ENCODE measurements at places on chromosomes 5 and 9. TPM values are rescaled to one million over a fixed set of nuclear protein-coding genes. Genes with fewer than 3 reads are reported as not detected.
A peak's percentile ranks its signal among the peaks of the same experiment; 100 is the strongest.

DCANP1 gene
- total RNA-seq: not detected

DAPK1 gene
- not detected for total RNA-seq

RXFP3 gene
- not detected for total RNA-seq

FAM153A gene
- total RNA-seq: not detected

IFNA21 gene
- not detected for total RNA-seq

FXN gene
- total RNA-seq: 11.0 TPM

LCNL1 gene
- not detected for total RNA-seq

- H3K36me3 ChIP-seq: no peaks in the 10 kb centered on the region
- H3K4me3 ChIP-seq: peak overlapping the region; percentile 32
- 0 out of 2 replicates have a peak, but pooled peaks cover 7% of the 10 kb centered on the region for H3K27me3 ChIP-seq
- H3K4me1 ChIP-seq: peaks cover 7% of the 10 kb centered on the region
Observed at GRCh38 chr5:112174959-112175594, 244.0 kb downstream of the EPB41L4A start.

DNA sequence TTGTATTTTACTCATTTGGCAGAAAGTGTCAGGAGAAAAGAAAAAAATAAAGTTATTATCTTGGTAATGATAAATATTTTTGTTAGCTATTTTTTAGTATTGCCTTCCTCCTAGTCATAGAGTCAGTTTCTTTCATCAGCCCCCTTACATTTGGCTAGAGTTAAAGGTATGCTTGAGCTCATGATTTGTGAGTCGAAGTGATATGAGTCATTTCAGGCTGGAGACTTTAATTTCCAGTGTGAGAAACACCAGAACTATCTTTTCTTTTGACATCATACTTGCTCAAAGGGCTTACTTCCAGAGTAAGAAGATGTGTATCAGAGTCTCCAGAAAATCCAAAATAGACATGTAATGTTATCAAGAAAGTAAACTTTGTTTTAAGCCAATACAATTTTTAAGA lies 746.7 kb upstream of the TYRP1 start:
- no peak overlapping the region for H3K4me3 ChIP-seq
- H3K27me3 ChIP-seq: no peaks in the 10 kb centered on the region
- no peak for DNase-seq
- H3K4me1 ChIP-seq: no peaks in the 10 kb centered on the region

DNA sequence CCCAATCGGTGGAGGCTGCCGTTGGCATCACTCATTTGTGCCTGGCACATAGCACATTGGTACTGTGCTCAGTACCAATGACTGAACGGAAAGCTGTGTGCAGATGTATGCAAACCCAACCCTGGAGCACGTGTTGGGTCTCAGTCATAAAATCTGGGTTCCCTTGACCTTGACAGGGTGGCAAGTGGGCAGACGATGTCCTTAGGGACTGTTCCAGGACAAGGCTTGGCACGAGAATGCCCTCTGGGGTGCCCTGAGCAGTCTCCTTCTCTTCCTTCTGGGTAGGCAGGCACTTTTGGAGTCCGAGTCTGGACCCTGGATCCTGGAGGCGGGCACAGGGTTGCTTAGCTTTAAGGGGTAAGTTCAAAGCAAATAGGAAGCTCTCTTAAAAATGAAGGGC lies 75.8 kb downstream of the MACROH2A1 start:
- no peak overlapping the region for H3K4me3 ChIP-seq
- no peaks in the 10 kb centered on the region for H3K36me3 ChIP-seq
- H3K27me3 ChIP-seq: no peaks in the 10 kb centered on the region
- H3K27ac ChIP-seq: no peak overlapping the region

DNA sequence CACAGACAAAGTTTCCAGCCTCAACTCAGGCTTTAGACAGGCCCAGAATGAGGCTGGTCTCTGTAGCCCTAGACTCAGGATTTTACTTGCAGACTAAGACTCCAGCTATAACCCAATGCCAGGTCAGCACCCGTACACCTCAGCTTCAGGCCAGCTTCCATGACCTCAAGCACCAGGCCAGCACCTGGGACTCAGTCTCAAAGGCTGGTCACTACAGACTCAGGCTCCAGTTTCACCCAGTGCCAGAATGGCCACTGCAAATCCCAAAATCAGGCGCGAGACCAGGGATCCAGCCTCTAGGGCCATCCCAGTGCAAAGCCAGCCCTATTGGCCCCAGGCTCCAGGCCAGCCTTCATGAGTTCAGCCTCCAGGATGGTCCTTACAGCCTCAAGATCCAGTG lies 44.9 kb downstream of the C9 start:
- H3K4me1 ChIP-seq: no peaks in the 10 kb centered on the region
- no peaks in the 10 kb centered on the region for H3K27me3 ChIP-seq
- no peak overlapping the region for H3K4me3 ChIP-seq
- H3K27ac ChIP-seq: no peak overlapping the region
- DNase-seq: no peak
- H3K36me3 ChIP-seq: no peaks in the 10 kb centered on the region

GRCh38 chr5:150113047-150113744 lies 26.8 kb upstream of the CSF1R start:
- no peak overlapping the region for H3K4me3 ChIP-seq
- no peaks in the 10 kb centered on the region for H3K27me3 ChIP-seq
- DNase-seq: peak; percentile 53
- peaks cover 16% of the 10 kb centered on the region for H3K4me1 ChIP-seq

DNA sequence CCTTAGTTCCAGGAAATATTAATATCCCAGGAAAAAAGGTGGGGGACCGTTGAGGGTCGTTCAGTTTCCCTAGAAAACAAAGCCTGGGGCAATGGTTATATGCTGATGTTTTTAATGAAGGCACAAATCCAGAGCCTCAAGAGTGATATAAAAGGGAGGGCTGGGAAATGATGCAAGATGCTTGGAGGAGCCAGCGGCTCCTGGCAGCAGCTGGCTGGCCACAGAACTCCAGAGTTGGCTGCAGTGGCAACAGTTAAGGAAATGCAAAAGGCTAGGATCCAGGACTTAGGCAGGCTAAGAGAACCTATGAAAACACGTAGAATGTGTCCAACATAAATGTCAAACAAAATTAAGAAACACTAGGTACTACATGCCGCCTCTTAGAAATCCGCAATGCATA lies 31.0 kb upstream of the B4GALT1 start:
- H3K4me1 ChIP-seq: peaks cover 3% of the 10 kb centered on the region
- H3K36me3 ChIP-seq: no peaks in the 10 kb centered on the region
- no peaks in the 10 kb centered on the region for H3K27me3 ChIP-seq
- no peak overlapping the region for H3K27ac ChIP-seq
- H3K4me3 ChIP-seq: no peak overlapping the region

GRCh38 chr5:88092358-88092757 lies 176.3 kb downstream of the TMEM161B start:
- no peak overlapping the region for H3K4me3 ChIP-seq
- no peaks in the 10 kb centered on the region for H3K27me3 ChIP-seq
- H3K36me3 ChIP-seq: no peaks in the 10 kb centered on the region
- H3K27ac ChIP-seq: no peak overlapping the region

- no peak overlapping the region for H3K27ac ChIP-seq
- H3K36me3 ChIP-seq: no peaks in the 10 kb centered on the region
- H3K27me3 ChIP-seq: no peaks in the 10 kb centered on the region
Observed at GRCh38 chr9:136152543-136152866, 33.8 kb upstream of the TMEM250 start.

- no peaks in the 10 kb centered on the region for H3K4me1 ChIP-seq
- no peaks in the 10 kb centered on the region for H3K27me3 ChIP-seq
- DNase-seq: peak; percentile 45
- no peak overlapping the region for H3K4me3 ChIP-seq
- H3K27ac ChIP-seq: no peak overlapping the region
Observed at GRCh38 chr9:103397868-103398600, 402.9 kb downstream of the CYLC2 start.

GRCh38 chr5:175689147-175689991 lies 31.5 kb downstream of the HRH2 start:
- no peak overlapping the region for H3K4me3 ChIP-seq
- H3K36me3 ChIP-seq: no peaks in the 10 kb centered on the region
- DNase-seq: no peak
- peaks cover 87% of the 10 kb centered on the region for H3K27me3 ChIP-seq
- H3K4me1 ChIP-seq: no peaks in the 10 kb centered on the region

DNA sequence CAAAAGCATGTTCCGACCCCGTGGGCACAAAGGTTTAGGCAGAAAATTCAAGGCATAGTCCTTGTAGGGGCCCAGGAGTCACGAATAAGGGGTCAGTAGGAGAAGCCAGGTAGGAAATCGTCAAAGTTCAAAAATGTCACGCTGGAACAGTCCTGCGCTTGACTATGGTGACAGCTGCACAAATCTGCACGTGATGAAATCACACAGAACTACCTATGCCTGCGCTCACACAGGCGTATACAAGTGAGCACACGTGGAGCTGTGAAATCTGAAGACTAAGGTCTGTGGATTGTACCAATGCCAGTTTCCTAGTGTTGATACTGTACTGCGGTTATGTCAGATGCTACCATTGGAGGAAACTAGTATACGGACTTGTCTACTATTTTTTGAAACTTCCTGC lies 303.1 kb upstream of the PANK3 start:
- no peaks in the 10 kb centered on the region for H3K36me3 ChIP-seq
- no peak overlapping the region for H3K4me3 ChIP-seq
- peaks cover 88% of the 10 kb centered on the region for H3K27me3 ChIP-seq
- no peak overlapping the region for H3K27ac ChIP-seq
- no peak for DNase-seq

- H3K36me3 ChIP-seq: no peaks in the 10 kb centered on the region
- no peak for DNase-seq
- no peak overlapping the region for H3K27ac ChIP-seq
- H3K27me3 ChIP-seq: no peaks in the 10 kb centered on the region
- no peak overlapping the region for H3K4me3 ChIP-seq
Observed at GRCh38 chr9:134455021-134455471, 128.8 kb downstream of the RXRA start.

- no peak for DNase-seq
- H3K4me1 ChIP-seq: no peaks in the 10 kb centered on the region
- H3K36me3 ChIP-seq: no peaks in the 10 kb centered on the region
- H3K4me3 ChIP-seq: no peak overlapping the region
- H3K27ac ChIP-seq: no peak overlapping the region
Observed at GRCh38 chr5:28961816-28962215, 1923.4 kb upstream of the CDH9 start.

- no peaks in the 10 kb centered on the region for H3K36me3 ChIP-seq
- no peak overlapping the region for H3K4me3 ChIP-seq
- peaks cover 10% of the 10 kb centered on the region for H3K27me3 ChIP-seq
- no peak for DNase-seq
- no peaks in the 10 kb centered on the region for H3K4me1 ChIP-seq
Observed at GRCh38 chr9:73597039-73597438, 445.4 kb downstream of the ANXA1 start.

DNA sequence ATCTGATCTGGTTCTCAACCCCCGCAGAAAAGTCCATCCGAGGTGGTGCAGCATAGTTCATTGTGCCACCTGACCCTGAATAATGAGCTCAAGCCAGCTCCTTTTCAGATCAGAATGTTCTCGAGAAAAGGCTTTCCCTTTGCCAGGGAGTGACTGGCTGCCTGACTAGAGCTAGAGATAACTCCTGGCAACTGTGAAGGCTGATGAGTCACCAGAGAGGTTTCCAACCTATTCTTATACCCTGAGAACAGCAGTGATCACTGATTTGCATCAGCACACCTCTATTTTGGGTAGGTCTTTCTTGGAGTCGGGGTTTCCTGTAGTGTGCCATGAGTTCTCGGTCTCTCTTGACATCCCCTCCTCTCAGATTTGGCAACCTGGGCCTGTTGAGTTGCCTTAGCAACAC lies 127.9 kb downstream of the PIK3R1 start:
- no peaks in the 10 kb centered on the region for H3K36me3 ChIP-seq
- DNase-seq: peak; percentile 56
- no peak overlapping the region for H3K27ac ChIP-seq
- H3K4me3 ChIP-seq: no peak overlapping the region

GRCh38 chr9:137809040-137809576 lies 68.5 kb upstream of the CACNA1B start:
- no peak for DNase-seq
- H3K36me3 ChIP-seq: no peaks in the 10 kb centered on the region
- no peak overlapping the region for H3K27ac ChIP-seq
- H3K27me3 ChIP-seq: no peaks in the 10 kb centered on the region
- H3K4me1 ChIP-seq: no peaks in the 10 kb centered on the region
- H3K4me3 ChIP-seq: no peak overlapping the region

GRCh38 chr5:147913786-147914185 lies 7.4 kb upstream of the C5orf46 start:
- no peak overlapping the region for H3K4me3 ChIP-seq
- H3K36me3 ChIP-seq: no peaks in the 10 kb centered on the region
- H3K4me1 ChIP-seq: peaks cover 64% of the 10 kb centered on the region
- H3K27me3 ChIP-seq: no peaks in the 10 kb centered on the region
- DNase-seq: peak; percentile 96

DNA sequence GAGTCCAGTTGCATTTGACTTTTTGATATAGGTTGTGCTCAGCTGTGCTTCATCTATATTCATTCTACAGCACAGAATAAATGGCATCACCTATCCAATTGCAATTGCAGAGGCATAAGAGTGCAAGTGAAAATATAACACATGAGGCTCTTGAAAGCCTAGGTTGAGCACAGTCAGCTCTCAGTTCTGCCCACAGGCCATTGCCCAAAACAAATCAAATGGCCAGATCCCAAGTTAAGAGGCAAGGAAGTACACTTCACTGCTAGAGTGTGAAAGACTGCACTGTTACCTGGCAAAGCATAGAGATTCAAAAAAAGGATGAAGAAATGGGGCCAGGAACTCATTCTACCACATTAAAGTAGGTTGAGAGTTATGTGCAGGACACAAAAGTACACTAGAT lies 305.5 kb upstream of the SEMA6A start:
- no peaks in the 10 kb centered on the region for H3K4me1 ChIP-seq
- DNase-seq: no peak
- no peaks in the 10 kb centered on the region for H3K36me3 ChIP-seq

DNA sequence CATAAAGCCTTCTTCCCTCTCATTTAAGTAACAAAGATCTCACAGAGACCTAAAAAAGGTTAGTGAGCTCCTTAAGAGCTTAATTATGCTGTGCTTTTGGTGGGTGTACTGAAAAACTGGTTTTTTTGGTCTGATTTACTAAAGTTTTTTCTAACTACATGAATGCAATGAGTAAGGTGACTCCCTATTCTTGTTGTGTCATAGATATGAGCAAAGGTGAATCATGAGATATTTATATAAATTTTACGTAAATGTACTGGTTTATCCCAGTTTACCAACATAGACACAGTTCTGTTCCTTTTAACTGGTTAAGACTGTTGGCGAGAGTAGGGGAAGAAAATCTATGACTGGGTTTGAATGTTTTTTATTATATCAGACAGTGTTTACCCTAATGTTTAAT lies 250.5 kb downstream of the NR2F1-AS1 start:
- H3K36me3 ChIP-seq: no peaks in the 10 kb centered on the region
- 0 out of 2 replicates have a peak overlapping the region, but pooled peaks have one; percentile 7 for H3K4me3 ChIP-seq
- peaks cover 19% of the 10 kb centered on the region for H3K4me1 ChIP-seq
- H3K27ac ChIP-seq: peak overlapping the region; percentile 89

- peaks cover 9% of the 10 kb centered on the region for H3K27me3 ChIP-seq
- H3K4me3 ChIP-seq: no peak overlapping the region
- no peaks in the 10 kb centered on the region for H3K36me3 ChIP-seq
- no peaks in the 10 kb centered on the region for H3K4me1 ChIP-seq
Observed at GRCh38 chr5:77669677-77670076, 31.2 kb upstream of the OTP start.

- no peak overlapping the region for H3K27ac ChIP-seq
- no peak for DNase-seq
- no peaks in the 10 kb centered on the region for H3K4me1 ChIP-seq
- H3K27me3 ChIP-seq: peaks cover 16% of the 10 kb centered on the region
- no peak overlapping the region for H3K4me3 ChIP-seq
Observed at GRCh38 chr5:178323961-178324360, 91.4 kb upstream of the PHYKPL start.

- no peak overlapping the region for H3K27ac ChIP-seq
- no peak for DNase-seq
- no peaks in the 10 kb centered on the region for H3K36me3 ChIP-seq
Observed at GRCh38 chr9:80359941-80360881, 788.4 kb downstream of the TLE4 start.

GRCh38 chr9:133733421-133733795 lies 4.7 kb downstream of the SARDH start:
- no peak overlapping the region for H3K4me3 ChIP-seq
- no peak for DNase-seq
- no peaks in the 10 kb centered on the region for H3K27me3 ChIP-seq
- no peaks in the 10 kb centered on the region for H3K36me3 ChIP-seq
